ENCODE measurements at places on chromosomes 13 and 19. TPM values are rescaled to one million over a fixed set of nuclear protein-coding genes. Genes with fewer than 3 reads are reported as not detected.

Gene PCSK4
- 5.4 TPM for total RNA-seq

Gene ZNF112
- total RNA-seq = not detected

Gene ZNF780B
- 9.8 TPM for total RNA-seq

Gene NMRK2
- total RNA-seq = not detected

Gene FAM83E
- 2.5 TPM for total RNA-seq

Gene DMRTC2
- total RNA-seq = not detected

Gene FOXA3
- total RNA-seq = not detected

Gene LCP1
- total RNA-seq = 252 TPM

Gene HTR2A
- total RNA-seq = not detected

Gene CPT1C
- total RNA-seq = not detected

Gene PSG11
- not detected for total RNA-seq

Gene ZNF578
- 1.8 TPM for total RNA-seq

Gene CLDN10
- total RNA-seq = not detected

Gene CHAMP1
- 14.2 TPM for total RNA-seq

Gene CCDC8
- total RNA-seq = not detected

Gene IL12RB1
- total RNA-seq = 25.6 TPM

Gene KANK2
- total RNA-seq = 0.22 TPM

Gene KLK14
- not detected for total RNA-seq

Gene ONECUT3
- total RNA-seq = not detected

Gene ZNF20
- 1.00 TPM for total RNA-seq

Gene SRRM5
- 0.31 TPM for total RNA-seq

Gene ZNF766
- total RNA-seq = 52.6 TPM

Gene TBXA2R
- 2.6 TPM for total RNA-seq

All from CD8-positive, alpha-beta T cell (primary cell).